Heart left ventricle (tissue), 16 donors: ENCODE measurements at places on chromosomes 3 and 15.

- DNase-seq, result no peak
These were observed 30.3 kb downstream of the SUCLG2 start for GRCh38 chr3:67624078-67624477.

- no peak for DNase-seq
These were observed 60.2 kb downstream of the IL16 start for GRCh38 chr15:81256916-81257315.

GRCh38 chr3:54599716-54600115 lies 328.1 kb downstream of the LRTM1 start:
- DNase-seq, result peak; percentile 75

- DNase-seq, result no peak
These were observed 33.9 kb downstream of the PLD1 start for GRCh38 chr3:171776411-171776810.

- no peak for DNase-seq
These were observed 35.5 kb upstream of the CCR2 start for GRCh38 chr3:46318207-46318927.

- no peak for DNase-seq
These were observed 106.9 kb downstream of the LRRN1 start for GRCh38 chr3:3906171-3906570.
